ENCODE measurements at places on chromosomes 13 and 19.

- DNase-seq = no peak
These were observed 216.2 kb downstream of the IRS2 start for GRCh38 chr13:109569958-109570711.

GRCh38 chr19:46404753-46405468, 8.5 kb downstream of the CCDC8 start:
- DNase-seq = no peak

GRCh38 chr19:16899566-16900075, 10.8 kb downstream of the F2RL3 start:
- no peak for DNase-seq

- no peak for DNase-seq
These were observed 3.3 kb downstream of the NANOS2 start for GRCh38 chr19:45911291-45911690.

DNA sequence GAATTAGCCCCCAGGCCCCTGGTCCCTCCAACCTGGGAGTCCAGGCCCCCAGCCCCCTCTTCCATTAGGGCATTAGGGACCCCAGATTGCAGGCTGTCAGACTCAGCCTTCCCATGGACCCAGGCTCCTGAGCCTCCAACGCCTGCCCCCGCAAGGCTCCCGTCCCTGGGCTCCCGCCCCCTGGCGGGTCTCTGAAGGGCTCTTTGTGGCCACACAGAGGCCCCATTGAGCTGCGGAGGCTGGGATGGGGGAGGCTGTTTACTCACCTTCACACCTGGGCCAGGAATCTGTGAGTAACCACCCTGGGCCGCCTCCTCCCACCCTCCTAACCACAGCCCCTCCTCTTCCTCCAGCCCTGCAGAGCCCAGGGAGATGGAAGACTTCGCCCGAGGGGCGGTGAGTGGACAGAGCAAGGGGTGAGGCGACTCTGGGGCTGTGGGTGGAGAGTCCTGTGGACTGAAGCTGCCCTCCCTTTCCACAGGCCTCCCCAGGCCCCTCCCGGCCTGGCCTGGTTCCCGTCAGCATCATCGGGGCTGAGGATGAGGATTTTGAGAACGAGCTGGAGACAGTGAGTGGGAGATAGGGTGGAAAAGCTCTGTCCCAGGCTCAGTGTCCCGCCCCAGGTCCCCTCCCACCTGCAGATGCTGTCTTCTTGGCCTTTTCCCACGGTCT, 4.9 kb downstream of the ARHGEF1 start:
- DNase-seq = no peak

GRCh38 chr13:50098693-50099092, 83.4 kb downstream of the KCNRG start:
- no peak for DNase-seq

DNA sequence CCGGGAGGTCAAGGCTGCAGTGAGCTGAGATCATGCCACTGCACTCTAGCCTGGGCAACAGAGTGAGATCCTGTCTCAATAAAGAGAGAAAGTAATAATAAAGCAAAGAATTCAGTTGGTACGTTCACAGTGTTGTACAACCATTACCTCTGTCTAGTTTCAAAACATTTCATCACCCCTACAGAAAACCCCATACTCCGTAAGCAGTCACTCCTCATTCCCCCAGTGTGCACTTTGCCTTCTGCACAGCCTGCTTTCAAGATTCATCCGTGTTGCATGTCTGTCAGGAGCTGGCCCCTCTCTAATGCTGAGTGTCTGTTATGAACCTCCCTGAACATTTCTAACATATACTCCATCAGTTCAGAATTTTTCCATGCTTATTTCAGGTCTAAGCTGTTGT, 9.4 kb downstream of the POLD1 start:
- no peak for DNase-seq

DNA sequence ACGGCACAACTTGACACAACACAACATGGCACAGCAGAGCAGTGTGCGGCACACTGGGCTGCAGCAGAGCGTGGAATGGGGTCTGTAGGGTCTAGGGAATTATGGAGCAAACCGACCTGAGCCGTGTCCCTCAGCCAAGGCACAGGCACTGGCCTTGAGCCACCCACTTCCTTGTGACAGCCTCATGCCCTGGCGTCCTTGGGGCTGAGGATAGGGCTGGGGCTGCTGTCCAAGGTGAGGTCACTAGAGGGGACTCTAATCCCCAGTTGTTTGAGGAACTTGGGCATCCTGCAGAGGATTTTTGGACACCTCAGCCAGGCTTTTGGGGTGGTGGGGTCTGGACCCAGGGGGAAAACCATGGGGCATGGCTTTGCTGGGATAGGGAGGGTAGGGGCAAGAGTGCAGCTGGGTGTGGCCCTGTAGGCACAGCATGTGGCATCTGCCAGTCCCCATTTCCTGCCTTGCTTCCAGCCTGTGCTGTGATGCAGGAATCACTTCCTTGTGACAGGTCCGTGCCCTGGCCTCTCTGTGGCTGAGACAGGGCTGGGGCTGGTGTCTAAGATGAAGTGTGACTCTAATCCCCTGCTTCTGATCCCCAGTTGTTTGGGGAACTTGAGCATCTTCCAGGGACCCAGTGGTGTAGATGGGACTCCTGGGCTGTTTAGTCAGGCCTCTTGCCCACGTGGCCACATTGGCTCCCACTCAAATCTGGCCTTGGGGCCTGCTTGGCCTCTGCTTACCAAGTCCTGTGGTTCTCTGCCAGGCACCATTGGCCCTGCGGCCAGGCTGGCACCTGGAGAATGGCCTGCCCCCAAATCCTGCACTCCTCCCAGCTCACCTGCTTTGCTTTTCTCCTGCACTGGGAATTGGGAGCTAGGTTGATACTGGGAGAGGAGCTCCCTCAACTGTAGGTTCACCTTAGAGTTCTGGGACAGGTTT, 78.5 kb downstream of the SCGB2B2 start:
- no peak for DNase-seq

Measured in NCI-H1105 (cell line).